ENCODE measurements at places on chromosomes 3 and 15.

DNA sequence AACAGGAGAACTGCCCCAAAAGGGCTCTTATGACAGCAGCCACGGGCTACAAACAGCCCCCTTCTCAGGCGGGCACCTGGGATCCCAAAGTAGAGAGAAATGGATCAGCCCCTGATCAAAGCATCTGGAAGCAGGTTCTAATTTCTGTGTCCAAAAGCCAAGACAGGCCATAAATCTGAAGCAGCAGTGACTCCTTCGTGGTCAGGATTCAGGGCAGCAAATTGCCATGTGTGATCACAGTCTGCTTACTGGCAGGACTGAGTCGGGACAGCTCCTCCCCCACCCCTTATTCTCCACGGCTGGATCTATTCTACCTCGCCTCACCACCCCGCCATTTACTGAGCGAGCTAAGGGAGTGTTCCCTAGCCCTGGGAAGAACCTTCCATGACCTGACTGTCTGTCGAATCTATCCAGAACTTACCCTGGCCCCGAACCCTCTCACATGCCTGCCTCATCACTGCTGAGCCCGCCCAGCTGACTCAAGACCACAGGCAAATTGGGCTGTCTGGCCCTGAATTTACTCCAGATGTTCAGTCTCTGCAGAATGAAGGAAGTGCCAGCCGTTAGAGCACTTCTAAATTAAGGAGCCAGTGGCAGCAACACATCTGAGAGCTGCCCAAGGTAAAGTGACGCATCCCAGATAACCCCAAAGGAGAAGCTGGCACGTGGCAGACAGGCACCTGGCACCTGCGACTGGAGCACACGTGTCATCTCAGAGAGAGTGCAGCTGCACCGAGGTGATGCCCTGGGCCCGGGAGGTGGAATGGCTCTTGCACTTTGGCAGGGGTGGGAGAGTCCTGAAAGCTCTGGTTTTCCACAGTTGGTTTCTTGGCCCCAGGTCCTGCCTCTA lies 1.3 kb downstream of the LRRC15 start:
- no peak for ATAC-seq
- H3K4me1 ChIP-seq, result no peaks in the 10 kb centered on the region
- no peak overlapping the region for H3K4me3 ChIP-seq

GRCh38 chr15:36696196-36696595 lies 116.8 kb downstream of the CDIN1 start:
- no peak for ATAC-seq
- no peak overlapping the region for H3K27ac ChIP-seq
- H3K36me3 ChIP-seq, result no peaks in the 10 kb centered on the region
- no peaks in the 10 kb centered on the region for H3K4me1 ChIP-seq

DNA sequence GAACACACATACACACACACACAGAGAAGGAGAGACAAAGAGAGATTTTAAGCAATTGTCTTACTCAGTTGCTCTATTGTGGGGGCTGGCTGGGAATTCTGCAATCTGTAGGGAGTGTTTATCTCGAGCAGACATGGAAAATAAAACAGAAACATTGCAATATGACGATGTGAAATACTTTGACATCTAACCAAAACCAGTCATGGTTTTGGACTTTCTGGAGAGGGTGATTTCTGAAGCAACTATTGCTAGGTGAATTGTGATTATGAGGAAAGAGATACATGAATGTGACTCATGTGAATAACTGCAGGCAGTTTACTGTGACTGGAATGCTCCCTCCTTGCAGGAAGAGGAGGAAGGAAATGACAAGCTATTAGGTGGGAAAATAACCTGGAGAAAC lies 12.3 kb upstream of the PHLDB2 start:
- no peaks in the 10 kb centered on the region for H3K4me1 ChIP-seq
- H3K4me3 ChIP-seq, result no peak overlapping the region
- no peak overlapping the region for H3K27ac ChIP-seq

GRCh38 chr3:40557575-40558161 lies 32.9 kb downstream of the ZNF621 start:
- H3K36me3 ChIP-seq, result peaks cover 19% of the 10 kb centered on the region
- H3K4me3 ChIP-seq, result no peak overlapping the region
- H3K27me3 ChIP-seq, result no peaks in the 10 kb centered on the region
- no peak overlapping the region for H3K27ac ChIP-seq

GRCh38 chr3:156206157-156206556 lies 85.8 kb downstream of the KCNAB1 start:
- no peak overlapping the region for H3K27ac ChIP-seq
- no peaks in the 10 kb centered on the region for H3K4me1 ChIP-seq
- H3K27me3 ChIP-seq, result peaks cover 22% of the 10 kb centered on the region

DNA sequence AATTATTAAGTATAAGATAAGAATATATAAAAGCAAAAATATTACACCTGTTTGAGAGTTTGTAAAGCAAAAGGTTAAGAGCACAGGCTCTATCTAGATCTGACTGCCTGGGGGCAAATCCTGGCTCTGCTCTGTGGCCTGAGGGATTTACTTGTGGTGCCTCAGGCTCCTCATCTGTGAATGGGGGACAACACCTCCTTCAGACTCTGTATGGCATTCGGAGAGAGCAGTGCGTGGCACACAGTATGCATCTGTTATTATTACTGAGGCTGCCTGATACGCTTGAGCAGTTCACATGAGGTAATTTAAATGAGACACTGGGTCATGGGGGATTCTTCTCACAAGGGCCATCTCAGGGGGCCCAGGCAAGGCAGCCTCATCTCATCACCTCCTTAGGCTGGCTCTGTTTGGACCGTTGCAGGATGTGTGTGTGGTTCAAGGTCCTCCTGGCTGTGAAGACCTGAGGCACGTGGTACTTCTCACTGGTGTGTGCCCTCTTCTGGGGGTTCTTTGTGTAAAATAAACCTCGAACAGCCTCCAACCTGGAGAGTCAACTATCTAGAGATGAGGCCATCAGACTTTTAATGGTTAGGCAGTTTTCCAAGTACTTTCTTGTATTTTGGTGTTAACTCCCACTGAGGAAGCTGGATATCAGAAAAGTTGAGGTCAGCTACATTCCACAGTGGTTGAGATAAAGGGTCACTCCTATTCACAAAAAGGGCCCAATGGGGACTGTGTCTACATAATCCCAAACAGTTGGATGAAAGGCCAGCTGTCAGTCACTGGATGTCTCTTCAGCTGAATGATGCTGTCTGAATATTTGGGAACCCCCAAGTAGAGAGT lies 9.0 kb downstream of the GNB5 start:
- H3K4me3 ChIP-seq, result no peak overlapping the region
- no peaks in the 10 kb centered on the region for H3K27me3 ChIP-seq
- H3K36me3 ChIP-seq, result no peaks in the 10 kb centered on the region
- H3K4me1 ChIP-seq, result peaks cover 51% of the 10 kb centered on the region

DNA sequence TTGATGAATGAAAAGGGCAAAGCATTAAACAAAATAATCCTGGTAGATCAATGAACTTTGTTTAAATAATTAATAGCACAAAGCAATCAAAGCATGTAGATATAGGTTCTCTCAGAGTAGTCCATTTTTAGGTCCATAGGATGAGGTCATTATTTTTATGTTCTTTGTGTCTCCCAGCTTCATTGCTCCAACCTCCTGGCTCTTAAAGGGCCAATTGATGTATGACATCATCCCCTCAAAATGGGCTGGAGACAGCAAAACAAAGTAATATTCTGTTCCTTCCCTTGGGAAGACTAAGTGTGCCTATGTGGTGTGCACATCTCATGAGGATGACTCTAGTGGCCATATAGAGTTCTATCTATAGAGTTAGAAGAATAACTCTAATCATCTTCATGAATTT lies 49.5 kb downstream of the HMG20A start:
- no peak overlapping the region for H3K27ac ChIP-seq
- ATAC-seq, result no peak
- H3K4me1 ChIP-seq, result no peaks in the 10 kb centered on the region

GRCh38 chr3:64484289-64484992 lies 203.4 kb downstream of the ADAMTS9 start:
- H3K27me3 ChIP-seq, result peaks cover 17% of the 10 kb centered on the region
- no peaks in the 10 kb centered on the region for H3K36me3 ChIP-seq
- peak; percentile 87 for ATAC-seq
- no peak overlapping the region for H3K27ac ChIP-seq
- peaks cover 6% of the 10 kb centered on the region for H3K4me1 ChIP-seq
- no peak overlapping the region for H3K4me3 ChIP-seq

GRCh38 chr3:9248522-9249271 lies 749 bp downstream of the SRGAP3 start:
- no peaks in the 10 kb centered on the region for H3K36me3 ChIP-seq
- peak overlapping the region; percentile 73 for H3K4me3 ChIP-seq
- peaks cover 22% of the 10 kb centered on the region for H3K4me1 ChIP-seq

DNA sequence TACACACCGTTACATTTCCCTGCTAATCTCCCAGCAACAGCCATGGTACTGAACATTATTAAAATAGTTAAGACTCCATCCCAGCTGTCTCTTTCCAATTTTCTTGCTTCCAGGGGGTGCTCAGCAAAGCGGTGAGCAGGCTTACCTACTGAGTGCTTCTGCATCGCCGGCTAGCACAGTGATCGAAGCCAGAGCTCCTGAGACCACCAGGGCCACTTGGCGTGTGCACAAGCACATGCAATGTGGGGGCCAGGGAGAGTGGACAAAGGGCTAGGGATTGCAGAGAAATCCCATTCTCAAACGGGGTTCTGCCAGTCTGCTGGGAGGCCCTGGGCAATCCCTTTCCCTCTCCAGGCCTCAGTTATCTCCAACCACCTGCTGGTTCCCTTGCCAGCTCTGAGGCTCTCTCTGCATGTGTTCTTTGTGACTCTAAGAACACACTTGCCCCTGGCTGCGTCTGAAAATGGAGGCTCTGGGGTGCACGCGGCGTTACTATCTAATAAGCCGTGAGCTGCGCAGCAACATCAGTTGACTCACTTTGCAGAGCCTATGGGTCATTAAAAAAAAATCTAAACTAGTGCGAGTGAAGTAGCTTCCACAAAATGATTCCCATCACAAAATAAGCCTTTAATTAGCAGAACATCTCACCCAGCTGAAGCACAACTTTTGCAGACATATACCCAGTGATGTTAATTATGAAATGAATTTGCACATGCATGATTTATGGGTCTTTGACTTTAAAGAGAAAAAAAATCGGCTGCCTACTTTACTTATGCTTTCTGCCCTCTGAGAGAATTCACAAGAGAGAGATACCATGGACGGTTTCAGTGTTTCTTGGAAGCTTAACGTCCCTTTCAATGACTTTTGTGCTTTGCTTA lies 271.5 kb downstream of the TLE3 start:
- H3K4me1 ChIP-seq, result no peaks in the 10 kb centered on the region
- H3K36me3 ChIP-seq, result no peaks in the 10 kb centered on the region
- H3K27ac ChIP-seq, result no peak overlapping the region
- no peaks in the 10 kb centered on the region for H3K27me3 ChIP-seq
- no peak for ATAC-seq

- no peak overlapping the region for H3K4me3 ChIP-seq
- H3K27ac ChIP-seq, result no peak overlapping the region
- no peaks in the 10 kb centered on the region for H3K4me1 ChIP-seq
- no peak for ATAC-seq
- H3K36me3 ChIP-seq, result no peaks in the 10 kb centered on the region
- no peaks in the 10 kb centered on the region for H3K27me3 ChIP-seq
Measured at GRCh38 chr3:51137715-51138114, 247.4 kb upstream of the MANF start.

DNA sequence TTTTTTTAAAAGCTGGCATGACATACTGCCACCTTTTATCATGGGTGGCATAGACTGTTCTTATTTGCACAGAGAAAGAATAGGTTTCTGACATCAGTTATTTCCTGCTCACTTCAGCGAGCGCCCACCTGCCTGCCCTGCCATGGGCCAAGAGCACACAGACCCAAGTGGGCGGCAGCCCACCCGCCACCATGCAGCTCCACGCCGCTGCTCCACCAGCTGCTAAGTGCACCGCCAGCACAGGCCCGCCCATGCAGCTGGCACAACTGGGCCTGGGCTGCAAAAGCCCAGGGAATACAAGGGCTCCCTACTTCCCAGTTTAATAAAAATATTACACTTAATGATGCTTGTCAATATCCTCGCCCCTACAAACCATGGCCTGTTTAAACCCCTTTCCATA lies 15.4 kb downstream of the ZNF148 start:
- H3K4me1 ChIP-seq, result peaks cover 75% of the 10 kb centered on the region
- H3K36me3 ChIP-seq, result peaks cover 17% of the 10 kb centered on the region
- peak overlapping the region; percentile 1 for H3K27ac ChIP-seq

DNA sequence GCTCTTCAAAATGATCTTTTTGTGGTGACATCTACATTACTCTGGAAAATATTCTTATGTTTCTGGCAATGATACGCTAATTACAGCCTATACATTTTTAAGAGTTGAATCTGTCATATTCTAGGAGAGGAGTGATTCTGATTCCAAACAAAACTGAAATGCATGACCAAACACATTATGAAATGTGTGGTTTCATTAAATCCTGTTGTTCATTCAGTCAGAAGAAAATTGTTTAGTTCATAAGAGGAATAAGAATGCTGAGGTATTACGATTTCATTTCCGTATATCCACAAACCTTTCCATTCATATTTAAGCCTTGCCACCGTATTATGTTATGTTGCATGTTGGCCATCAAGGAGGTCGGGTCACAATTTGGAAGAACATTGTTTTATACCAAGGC lies 345.1 kb downstream of the FEZF2 start:
- no peak overlapping the region for H3K27ac ChIP-seq
- H3K27me3 ChIP-seq, result no peaks in the 10 kb centered on the region
- no peaks in the 10 kb centered on the region for H3K36me3 ChIP-seq
- H3K4me3 ChIP-seq, result no peak overlapping the region
- ATAC-seq, result no peak
- H3K4me1 ChIP-seq, result no peaks in the 10 kb centered on the region

DNA sequence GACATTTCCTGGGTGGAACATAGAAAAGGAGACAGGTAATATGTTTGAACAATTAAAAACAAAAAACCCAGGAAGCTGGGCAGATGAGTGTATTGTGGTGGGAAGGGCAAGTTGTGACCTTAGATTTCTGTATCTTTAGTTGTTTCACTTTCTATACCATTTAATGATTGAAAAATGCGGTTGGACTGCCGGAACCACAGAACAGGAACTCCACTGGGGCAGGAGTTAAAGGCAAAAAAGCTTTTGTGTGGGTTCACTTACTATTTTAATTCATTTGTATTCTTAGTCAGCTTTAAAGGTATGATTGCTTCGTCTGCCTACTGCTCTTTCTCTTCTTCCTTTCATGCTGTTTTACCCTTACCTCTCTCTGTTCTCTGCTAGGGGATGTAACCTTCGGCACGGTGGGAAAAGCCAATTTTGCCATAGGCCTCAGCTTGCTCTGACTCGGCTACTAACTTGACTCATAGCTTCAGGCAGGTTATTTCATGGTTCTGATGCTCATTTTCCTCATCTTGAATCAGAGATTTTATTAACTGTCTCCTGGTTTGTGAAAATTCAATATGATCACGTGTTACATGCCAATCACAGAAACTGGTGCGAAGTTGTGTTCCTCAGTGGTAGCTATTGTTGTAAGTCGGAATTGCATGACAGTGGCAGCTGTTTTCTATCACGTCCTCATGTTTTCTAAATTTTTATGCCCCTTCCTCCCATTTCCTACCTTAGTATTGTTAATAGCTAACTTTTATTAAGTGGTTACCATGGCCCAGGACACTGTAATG lies 1.6 kb upstream of the MCTP2 start:
- ATAC-seq, result peak; percentile 70
- H3K27me3 ChIP-seq, result no peaks in the 10 kb centered on the region
- H3K4me3 ChIP-seq, result peak overlapping the region; percentile 81
- H3K36me3 ChIP-seq, result peaks cover under 1% of the 10 kb centered on the region

- H3K27me3 ChIP-seq, result peaks cover 30% of the 10 kb centered on the region
- no peak for ATAC-seq
- no peaks in the 10 kb centered on the region for H3K4me1 ChIP-seq
Measured at GRCh38 chr3:43748179-43748578, 57.4 kb downstream of the ABHD5 start.

GRCh38 chr15:68374168-68374745 lies 57.7 kb downstream of the ITGA11 start:
- no peak overlapping the region for H3K27ac ChIP-seq
- peaks cover 28% of the 10 kb centered on the region for H3K27me3 ChIP-seq
- H3K4me3 ChIP-seq, result no peak overlapping the region
- ATAC-seq, result no peak
- no peaks in the 10 kb centered on the region for H3K36me3 ChIP-seq
- H3K4me1 ChIP-seq, result no peaks in the 10 kb centered on the region

Data from stimulated activated memory B cell treated with anti-CD40 and anti-IgM and Interleukin-4, amounts not matched to agents 10 μg/mL and 1 μg/mL and 100 μg/mL, for 72 hours (primary cell).